ENCODE measurements at places on chromosomes 6 and 20.

DNA sequence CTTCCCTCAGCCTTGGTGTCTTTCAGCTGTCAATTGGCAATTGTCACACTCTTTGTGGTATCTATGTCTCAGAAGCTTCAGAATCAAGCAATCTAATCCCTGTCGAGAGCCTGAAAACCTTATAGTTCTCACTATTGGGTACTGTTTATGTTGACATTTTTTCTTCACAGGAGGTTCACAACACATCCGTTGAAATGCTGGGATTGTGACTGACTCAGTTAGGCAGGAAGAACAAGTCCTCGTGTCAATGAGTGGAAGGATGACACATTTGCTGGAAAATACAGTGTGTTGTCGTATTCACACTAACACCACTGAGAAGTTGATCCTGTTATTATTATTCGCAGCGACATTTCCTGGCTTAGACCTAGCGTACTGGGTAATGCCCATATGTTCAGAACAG lies 163.9 kb upstream of the CITED2 start:
- no peak for DNase-seq

GRCh38 chr20:11329271-11329670 lies 588.4 kb upstream of the BTBD3 start:
- DNase-seq: no peak

DNA sequence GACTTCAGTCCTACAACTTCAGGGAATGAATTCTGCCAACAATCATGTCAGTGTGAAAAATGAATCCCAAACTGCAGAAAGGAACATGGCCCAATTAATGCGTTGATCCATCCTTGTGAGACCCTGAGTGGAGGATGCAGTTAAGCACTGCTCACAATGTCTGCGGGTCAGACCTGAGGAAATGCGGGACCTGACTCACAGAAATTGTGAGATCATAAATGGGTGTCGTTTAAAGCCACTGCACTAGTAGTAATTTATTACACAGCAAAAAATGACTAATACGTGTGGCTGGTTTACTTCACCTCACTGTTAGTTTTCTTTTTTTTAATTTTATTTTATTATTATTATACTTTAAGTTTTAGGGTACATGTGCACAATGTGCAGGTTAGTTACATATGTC lies 505.0 kb downstream of the PRKN start:
- DNase-seq: no peak

GRCh38 chr6:55963301-55963700 lies 87.9 kb upstream of the BMP5 start:
- DNase-seq: no peak
